ENCODE measurements at places on chromosomes 3 and 15.
A peak's percentile ranks its signal among the peaks of the same experiment; 100 is the strongest.

DNA sequence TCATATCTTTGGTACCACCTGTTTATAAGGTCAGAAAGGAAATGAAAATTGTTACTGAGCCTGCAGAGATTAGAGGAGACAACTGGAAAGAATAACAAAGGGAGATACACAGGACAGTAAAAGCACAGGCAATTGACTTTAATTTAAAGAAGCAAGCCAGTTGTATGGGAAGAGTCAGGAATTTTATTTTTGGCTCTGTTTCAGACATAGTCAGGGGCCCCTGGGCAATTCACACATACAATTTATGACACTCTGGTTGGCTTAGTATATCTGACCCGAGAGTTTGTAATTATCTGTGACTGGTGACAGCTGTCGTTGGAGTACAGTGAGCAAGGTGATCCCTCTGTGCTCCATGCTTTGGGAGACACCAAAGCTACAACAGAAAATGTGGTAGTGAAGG is 591.9 kb upstream of the NECTIN3 start:
- no peak for DNase-seq

GRCh38 chr3:61595288-61595687 is 33.9 kb downstream of the PTPRG start:
- DNase-seq, result no peak

- no peak for DNase-seq
Measured at GRCh38 chr3:135766115-135766514, 199.4 kb upstream of the PPP2R3A start.

DNA sequence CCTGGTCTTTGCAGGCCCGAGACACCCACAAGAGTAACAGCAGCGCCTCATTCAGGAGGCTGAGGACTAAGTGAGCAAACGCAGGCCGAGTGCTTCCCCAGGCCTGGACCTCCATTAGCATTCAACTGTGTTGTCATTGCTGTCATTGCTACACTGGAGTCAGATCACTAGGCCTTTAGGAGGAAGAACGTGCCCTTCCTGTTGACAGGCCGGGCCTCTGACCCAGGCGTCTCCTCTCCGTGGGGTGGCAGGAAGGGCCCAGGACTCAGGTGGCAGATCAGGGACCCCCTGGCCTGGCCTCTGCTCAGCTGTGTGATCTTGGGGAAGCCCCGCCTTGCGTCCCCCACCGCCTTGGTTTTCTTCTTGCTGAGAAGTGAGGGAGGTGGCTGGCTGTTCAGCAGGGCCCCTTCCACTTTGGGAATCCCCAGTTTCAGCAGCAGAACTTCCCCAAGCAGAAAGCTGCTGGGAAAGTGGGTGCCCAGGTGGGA is 19.1 kb downstream of the ZDHHC19 start:
- DNase-seq, result peak; percentile 78

DNA sequence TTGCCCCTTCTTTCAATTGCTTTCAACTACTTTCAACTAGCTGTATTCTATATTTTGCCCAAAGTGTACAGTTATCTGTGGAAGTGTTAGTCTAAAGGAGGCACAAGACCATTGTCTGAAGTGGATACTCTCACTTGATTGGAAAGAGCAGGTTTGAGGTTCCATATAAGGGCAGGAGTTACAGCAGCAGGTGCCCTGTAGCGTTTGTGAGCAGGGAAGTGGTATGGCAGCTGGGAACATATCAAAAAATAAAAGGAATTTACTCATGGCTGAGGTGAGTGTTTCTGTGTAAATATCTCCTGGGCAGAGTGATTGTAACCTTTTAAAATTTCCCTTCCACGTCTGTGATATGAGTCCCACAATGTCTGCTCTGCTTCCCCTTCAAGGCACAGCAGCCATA is 38.5 kb upstream of the DNAJC13 start:
- DNase-seq, result no peak

- DNase-seq, result no peak
Measured at GRCh38 chr3:180267202-180267843, 230.6 kb upstream of the PEX5L start.

- DNase-seq, result no peak
Measured at GRCh38 chr3:58066842-58067241, 58.6 kb downstream of the FLNB start.

All from activated CD4-positive, alpha-beta memory T cell treated with anti-CD3 and anti-CD28 coated beads for 36 hours (primary cell).